Activated CD4-positive, CD25-positive, alpha-beta regulatory T cell (primary cell): ENCODE measurements at places on chromosomes 2 and 18.

DNA sequence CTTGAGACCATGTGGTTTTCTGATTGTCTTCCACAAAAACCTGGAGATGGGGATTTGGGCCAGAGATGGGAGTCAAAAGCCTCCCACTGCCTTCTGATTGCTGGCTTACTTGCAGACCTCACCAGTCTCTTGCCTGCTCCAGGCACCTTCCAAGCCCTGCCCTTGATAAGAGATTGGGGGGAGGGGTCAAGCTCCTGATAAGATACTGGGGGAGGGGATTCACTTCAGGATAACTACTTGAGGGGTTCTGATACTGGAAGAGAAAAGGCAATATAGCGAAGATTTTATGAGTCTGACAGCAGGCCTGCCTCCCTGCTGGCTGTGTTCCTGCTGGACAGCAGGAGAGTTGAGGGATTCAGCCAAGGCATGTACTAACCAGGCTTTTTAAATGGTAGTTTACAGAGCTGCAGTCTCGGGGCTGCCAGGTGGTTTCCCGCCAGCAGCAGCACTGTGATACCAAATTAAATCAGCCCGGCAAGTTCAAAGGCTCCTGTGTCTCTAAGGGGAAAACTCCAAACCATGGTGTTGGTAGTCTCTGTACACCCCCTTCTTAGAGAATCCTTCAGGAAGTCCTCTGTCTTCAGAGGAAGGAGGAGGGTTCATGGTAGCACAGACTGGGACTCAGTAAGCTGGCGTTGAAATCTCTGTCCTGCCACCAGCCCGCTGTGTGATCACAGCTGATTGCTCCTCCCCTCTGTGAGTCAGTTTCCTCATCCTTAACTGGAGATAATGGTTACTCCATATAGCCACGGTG lies 58.3 kb downstream of the FBXO36 start:
- DNase-seq, result no peak

- no peak for DNase-seq
Observed at GRCh38 chr2:23026671-23027070, 358.3 kb upstream of the KLHL29 start.

DNA sequence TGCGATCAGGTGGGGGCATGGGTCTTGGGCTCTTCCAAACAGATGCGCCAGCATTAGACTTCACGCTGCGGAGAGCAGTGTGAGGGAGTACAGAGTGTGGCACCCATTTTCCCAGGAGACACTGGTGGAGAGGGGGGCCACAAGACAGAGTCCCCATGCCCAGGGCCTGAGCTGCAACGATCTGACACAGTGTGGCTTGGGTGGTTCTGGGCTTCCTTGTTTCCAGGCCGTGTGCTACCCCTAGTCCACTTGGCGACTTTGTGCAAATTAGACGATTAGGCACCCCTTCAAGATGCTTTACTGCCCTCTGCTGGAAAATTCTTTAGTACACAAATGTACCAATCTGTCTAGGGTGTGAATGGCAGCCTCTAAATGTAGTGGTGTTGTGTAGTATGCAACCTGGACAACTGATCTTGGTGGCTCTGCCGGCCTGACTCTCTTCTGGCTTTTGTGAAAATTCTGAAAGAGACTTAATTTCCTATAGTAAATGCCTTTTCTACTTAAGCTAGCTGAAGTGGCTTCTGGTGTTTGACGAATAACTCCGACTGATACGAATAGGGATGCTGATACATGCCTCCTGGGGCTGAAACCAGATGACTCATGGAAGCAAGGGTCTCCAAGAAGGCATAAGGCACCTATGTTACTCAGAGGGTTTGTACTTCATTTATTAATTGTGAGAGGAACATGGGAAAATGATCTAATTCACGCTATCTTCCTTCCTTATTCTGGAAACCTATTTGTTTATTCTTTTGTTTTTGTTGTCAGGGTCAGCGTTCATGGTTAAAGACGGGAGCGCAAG lies 92.3 kb upstream of the SMAD2 start:
- no peak for DNase-seq

- DNase-seq, result no peak
Observed at GRCh38 chr2:10722252-10722825, 909 bp downstream of the ATP6V1C2 start.

GRCh38 chr2:13114391-13114790 lies 397.7 kb downstream of the TRIB2 start:
- DNase-seq, result no peak

DNA sequence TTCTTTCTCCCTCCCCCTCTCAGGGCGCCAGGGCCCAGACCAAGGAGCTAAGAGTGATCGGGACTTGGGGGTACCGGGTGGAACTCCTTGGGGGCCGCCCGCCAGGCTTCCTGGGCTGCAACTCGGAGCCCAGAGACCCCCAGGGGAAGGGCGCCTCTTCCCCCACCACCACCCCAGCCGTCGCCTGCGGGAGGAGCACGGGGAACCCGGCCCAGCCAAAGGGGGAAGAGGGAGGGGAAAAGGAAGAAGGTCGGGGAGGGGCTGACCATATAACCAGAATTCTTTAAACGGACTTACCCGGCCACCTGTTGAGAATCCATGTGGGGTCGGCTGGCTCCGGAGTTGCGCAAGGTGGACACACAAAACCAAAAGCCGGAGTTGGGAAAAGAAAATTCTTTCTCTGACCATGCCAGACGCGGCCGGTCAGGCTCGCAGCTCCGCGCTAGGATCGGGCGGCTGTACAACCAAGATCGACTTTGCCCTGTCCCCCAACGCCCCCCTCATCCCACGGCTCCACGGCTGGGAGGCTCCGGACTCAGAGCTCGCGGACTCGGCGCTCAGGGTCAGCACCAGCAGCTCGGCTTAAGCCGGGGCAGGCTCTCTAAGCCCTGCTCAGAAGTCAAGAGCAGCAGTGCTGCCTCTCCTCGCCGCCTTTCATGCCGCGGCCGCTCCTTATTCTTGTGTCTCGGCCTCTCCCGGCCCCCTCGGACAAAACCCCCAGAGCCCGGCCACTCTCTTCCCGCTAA lies 6.3 kb upstream of the SIX3 start:
- no peak for DNase-seq

- DNase-seq, result no peak
Observed at GRCh38 chr2:171846894-171847293, 47.1 kb downstream of the SLC25A12 start.

GRCh38 chr18:48896875-48897511 lies 53.8 kb downstream of the SMAD7 start:
- DNase-seq, result no peak
